ENCODE measurements at places on chromosomes 3 and 15. TPM values are rescaled to one million over a fixed set of nuclear protein-coding genes. Genes with fewer than 3 reads are reported as not detected.

The NPAP1 gene
- not detected for total RNA-seq

The RPSA gene
- 1,633 TPM for total RNA-seq

The CPN2 gene
- not detected for total RNA-seq

The LACTB gene
- total RNA-seq: 14.1 TPM

The B3GNT5 gene
- total RNA-seq: 22.0 TPM

The C3orf20 gene
- 0.11 TPM for total RNA-seq

The STAC gene
- 0.79 TPM for total RNA-seq

The CPLX3 gene
- not detected for total RNA-seq

The LPP gene
- total RNA-seq: 65.1 TPM

The GOLGA6L9 gene
- total RNA-seq: 0.76 TPM

The AADACL2 gene
- total RNA-seq: not detected

The TMC3 gene
- total RNA-seq: not detected

The TGM4 gene
- total RNA-seq: 16.5 TPM

The FRMD5 gene
- total RNA-seq: 2.3 TPM

The ISG20 gene
- total RNA-seq: 0.65 TPM

The GRM7 gene
- total RNA-seq: not detected

The RPL22L1 gene
- 66.8 TPM for total RNA-seq

The DLL4 gene
- not detected for total RNA-seq

The UTS2B gene
- 1.3 TPM for total RNA-seq

The KNL1 gene
- 3.9 TPM for total RNA-seq

The NANOGP8 gene
- total RNA-seq: not detected

The EXD1 gene
- not detected for total RNA-seq

The GRIP2 gene
- total RNA-seq: under 0.01 TPM

The TERC gene
- total RNA-seq: 374 TPM

The KBTBD13 gene
- not detected for total RNA-seq

The CCR8 gene
- total RNA-seq: not detected

The CDHR4 gene
- 1.2 TPM for total RNA-seq

The CCR1 gene
- not detected for total RNA-seq

The CMSS1 gene
- 5.7 TPM for total RNA-seq

The IL17RD gene
- total RNA-seq: 0.54 TPM

The CPNE9 gene
- total RNA-seq: not detected

The IMPG2 gene
- 1.2 TPM for total RNA-seq

The SCAANT1 gene
- not detected for total RNA-seq

The OR5K2 gene
- total RNA-seq: not detected
